ENCODE measurements at places on chromosomes 5 and 9.

- DNase-seq, result no peak
Observed at GRCh38 chr9:28317745-28318144, 744.5 kb upstream of the C9orf72 start.

GRCh38 chr9:126790561-126790960, 14.3 kb upstream of the ZBTB43 start:
- no peak for DNase-seq

DNA sequence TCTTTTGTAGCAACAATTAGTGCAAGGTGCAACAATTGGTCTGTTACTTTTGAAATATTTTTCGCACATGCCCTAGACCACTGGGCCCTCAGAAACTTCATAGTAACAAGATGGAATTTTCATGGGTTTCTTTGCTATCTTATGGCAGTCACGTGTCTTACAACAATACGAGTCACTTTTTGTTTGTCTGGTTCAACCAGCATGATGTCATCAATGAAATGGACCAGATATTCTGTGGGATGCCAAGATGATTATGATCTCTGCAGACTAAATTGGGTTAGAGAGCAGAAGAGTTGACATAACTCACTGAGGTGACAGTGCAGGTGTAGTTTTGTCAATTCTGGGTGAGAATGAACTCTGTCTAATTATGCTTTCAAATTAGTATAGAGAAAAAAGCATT, 239.6 kb upstream of the RIOK2 start:
- no peak for DNase-seq

GRCh38 chr5:135127439-135128240, 93.6 kb upstream of the PITX1 start:
- peak; percentile 96 for DNase-seq

- DNase-seq, result no peak
Observed at GRCh38 chr5:157431544-157432200, 28.3 kb upstream of the NIPAL4 start.

DNA sequence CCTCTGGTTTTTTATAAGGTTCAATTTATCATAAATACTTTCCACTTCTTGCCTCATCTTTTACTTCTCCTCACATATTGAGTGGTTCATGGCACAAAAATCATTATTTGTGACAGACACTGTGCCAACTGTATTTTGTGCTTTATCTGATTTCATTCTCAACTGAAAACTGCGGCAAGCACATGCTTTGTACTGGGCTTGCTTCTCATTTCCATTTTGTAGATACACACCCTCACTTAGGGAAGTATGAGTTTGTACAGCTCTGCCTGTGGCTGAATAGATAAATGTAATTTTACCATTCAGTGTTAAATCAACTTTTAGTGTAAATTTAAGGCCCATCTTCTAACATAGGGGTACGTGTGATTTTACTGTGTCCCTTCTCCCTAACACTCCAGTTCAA, 83.6 kb downstream of the ANXA2R start:
- no peak for DNase-seq

GRCh38 chr9:133777068-133777791, 39.1 kb upstream of the SARDH start:
- no peak for DNase-seq

GRCh38 chr5:149765932-149766331, 35.8 kb downstream of the PPARGC1B start:
- DNase-seq, result no peak

DNA sequence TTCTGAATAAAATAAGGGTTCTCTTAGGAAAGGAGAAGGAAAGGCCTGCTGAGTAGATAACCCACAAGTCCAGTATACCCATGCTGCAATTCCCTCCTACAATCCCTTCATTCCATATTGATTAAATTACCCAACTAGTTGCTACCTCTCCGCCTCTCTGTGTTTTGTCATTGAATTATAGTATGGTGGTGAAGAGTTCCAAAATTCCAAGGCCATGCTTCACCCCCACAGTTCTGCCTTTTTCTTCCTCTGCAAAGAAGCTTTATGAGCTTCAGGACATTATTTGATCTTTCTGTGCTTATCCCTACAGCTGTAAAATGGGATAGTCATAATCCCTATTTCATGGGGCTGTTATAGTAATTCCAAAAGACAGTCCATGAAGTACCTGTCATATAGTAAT, 215.6 kb downstream of the ACTL7B start:
- DNase-seq, result no peak

DNA sequence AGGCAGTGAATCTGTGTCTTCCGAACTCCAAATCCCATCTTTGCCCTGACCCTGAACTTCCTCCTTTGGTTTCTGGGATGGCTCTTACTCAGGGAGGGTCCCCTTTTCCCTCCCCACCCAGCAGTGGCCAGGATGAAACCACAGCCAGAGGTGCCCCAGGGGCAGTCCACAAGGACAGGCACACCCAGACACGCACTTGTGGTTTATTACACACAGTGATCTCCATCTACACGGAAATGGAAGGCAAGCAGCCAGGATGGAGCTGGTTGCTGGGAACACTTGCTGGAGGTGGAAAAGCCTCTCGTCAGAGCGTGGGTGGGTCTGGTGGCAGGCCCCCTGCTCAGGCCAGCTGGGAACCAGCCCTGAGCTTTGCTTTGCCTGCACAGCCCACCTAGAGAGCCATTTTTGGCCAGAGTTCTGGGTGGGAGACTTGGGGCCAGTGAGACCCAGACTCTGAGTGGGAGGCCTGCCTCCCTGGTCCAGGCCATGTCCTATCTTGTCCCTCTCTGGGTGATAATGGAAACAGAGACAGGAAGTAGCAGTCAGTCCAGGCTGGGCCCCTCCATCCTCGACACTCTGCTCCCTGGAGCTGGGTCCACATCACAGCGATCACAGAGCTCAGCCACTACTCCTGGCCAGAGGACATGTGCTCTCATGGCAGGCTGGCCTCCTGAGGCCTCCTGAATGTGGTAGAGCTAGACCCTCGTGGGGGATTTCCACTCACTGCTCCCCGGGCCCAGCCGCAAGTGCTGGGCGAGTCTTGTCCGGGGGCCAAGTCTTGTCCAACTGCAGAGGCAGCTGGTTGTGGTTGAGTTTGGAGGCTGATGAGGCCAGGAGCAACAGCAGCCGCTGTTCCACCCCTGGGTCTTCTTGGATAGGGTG, 5.1 kb upstream of the PHYKPL start:
- no peak for DNase-seq

GRCh38 chr9:125966466-125966865, 219.3 kb downstream of the PBX3 start:
- DNase-seq, result no peak

- no peak for DNase-seq
Observed at GRCh38 chr9:2962471-2963172, 118.7 kb upstream of the PUM3 start.

DNA sequence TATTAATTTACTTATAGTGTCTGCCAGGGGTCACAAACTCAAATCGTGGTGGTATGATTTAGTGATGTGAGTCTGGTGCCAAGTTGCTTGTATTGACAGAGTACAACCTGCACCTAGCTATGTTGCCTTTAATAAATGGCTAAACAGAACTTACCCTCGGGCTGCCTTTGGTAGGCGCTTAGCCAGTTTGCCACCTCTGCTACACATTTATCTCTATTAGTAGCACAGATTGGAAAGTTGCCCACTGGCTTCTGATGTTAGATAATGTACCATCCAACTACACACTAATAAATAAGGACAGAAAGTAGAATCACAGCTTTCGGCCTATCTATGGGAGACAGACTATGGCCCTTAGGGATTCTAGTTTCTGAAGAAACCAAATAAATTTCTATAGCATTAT, 368.4 kb downstream of the MAN2A1 start:
- DNase-seq, result no peak

GRCh38 chr5:170095646-170096045, 10.1 kb upstream of the FOXI1 start:
- DNase-seq, result no peak
